ENCODE measurements at places on chromosomes 16 and 17. TPM values are rescaled to one million over a fixed set of nuclear protein-coding genes. Genes with fewer than 3 reads are reported as not detected.

KDM6B gene
- 8.0 TPM for total RNA-seq

DNA sequence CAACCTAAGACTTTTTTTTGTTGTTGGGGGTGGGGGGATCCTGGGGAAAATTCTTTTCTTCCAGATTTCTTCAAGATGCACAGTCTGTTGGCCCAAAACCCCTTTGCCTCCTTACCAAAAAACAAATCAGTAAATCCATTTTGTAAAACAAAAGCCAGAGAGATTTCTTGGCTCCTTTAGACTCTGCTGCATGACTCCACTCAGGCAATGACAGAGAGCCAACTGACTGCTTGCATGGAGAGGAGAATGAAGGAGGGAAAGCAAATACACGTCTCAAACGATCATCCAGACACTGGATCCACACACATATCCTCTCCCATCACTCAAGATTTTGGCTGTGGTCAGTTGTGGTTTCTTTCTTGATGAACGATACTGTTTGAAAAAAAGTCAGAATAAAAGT is 13.8 kb downstream of the COPRS start:
- H3K4me1 ChIP-seq = peaks cover 4% of the 10 kb centered on the region
- DNase-seq = no peak
- no peaks in the 10 kb centered on the region for H3K27me3 ChIP-seq
- no peaks in the 10 kb centered on the region for H3K36me3 ChIP-seq

GRCh38 chr17:2384439-2385127 is 16.3 kb downstream of the MNT start:
- H3K36me3 ChIP-seq = peaks cover 24% of the 10 kb centered on the region

DNA sequence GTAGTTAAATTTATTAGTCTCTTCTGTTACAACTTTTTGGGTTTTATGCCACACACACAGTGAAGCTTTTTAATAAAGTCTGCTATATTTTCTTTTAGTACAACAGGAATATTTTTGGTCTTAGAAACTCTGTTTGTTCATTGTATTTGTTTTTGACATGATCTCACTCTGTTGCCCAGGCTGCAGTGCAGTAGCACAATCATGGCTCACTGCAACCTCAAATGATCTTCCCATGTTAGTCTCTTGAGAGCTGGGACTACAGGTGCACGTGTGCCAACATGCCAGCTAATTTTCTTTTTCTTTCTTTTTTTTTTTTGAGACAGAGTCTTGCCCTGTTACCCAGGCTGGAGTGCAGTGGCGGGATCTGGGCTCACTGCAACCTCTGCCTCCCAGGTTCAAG is 27.1 kb downstream of the PPM1D start:
- H3K4me1 ChIP-seq = no peaks in the 10 kb centered on the region
- H3K4me3 ChIP-seq = no peak overlapping the region
- no peak for DNase-seq
- no peaks in the 10 kb centered on the region for H3K27me3 ChIP-seq
- peaks cover 38% of the 10 kb centered on the region for H3K36me3 ChIP-seq

GRCh38 chr16:66238696-66239095 is 127.8 kb upstream of the CDH5 start:
- H3K27me3 ChIP-seq = no peaks in the 10 kb centered on the region
- no peak for DNase-seq
- no peak overlapping the region for H3K27ac ChIP-seq
- no peaks in the 10 kb centered on the region for H3K36me3 ChIP-seq

All from esophagus squamous epithelium (tissue), 5 donors.